ENCODE measurements at places on chromosomes 4 and X. TPM values are rescaled to one million over a fixed set of nuclear protein-coding genes. Genes with fewer than 3 reads are reported as not detected.

DNA sequence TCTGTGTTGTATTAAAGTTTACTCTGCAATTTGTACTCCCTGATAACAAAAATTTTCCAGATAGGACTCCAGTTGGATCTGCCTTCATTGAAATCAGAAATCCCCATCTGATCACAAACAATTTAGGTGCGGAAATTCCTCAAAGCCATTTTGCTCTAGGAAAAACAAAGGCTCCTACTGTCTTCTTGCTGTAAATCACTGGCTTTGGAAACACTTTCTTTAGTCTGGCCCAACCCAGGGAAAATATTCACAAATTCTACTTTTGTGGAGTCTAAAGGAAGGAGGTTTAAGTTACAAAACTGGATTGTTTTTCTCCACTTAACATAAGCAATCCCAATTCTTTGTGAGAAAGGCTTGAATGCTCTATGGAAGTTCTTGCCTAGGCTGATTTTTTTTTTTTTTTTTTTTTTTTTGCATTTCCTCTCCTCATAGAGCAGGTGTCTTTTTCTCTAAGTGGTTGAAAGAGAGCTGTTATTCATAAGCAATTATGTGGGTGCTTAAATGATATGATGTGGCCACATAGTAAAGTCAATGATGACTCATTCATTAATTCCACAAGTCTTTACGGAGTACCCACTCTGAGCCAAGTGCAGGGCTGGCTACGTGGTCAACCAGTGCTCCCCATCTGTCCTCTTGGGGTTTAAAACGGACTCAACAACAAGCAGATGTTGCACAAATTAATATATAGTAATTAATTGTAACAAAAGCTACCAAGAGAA is 261.4 kb downstream of the LDB2 start:
- DNase-seq: no peak

DNA sequence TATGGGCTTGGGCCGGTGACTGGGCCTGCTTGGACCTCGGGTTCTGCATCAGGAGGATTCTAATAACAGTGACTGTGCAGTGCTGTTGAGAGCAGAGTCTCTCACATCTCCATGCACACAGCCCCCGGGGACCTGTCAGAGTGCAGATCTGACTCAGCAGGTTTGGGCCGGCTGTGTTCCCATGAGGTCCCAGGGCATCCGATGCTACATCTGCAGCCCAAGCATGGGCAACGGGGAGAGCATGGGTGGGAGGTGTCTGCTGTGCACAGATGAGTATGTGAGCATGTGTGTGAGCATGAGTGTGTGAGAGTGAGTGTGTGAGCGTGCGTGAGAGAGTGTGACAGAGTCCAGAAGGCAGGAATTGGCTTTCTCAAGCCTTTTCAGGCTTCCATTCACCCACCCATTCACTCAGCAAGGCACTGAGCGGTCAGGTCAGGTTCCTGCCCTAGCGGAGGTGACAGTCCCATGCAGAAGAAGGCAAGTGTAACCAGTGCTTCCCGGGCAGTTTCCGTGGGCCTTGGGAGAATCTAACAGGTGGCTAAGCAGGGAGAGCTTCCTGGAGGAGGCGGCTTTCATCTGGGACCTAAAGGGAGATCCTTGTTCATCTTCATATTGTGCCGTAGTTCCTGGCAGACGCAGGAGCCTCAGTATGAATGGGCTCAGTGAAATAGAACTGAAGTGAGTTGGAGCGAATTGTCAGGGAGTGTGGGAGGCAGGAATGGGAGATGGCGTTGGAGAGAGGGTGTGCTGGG is 62.6 kb downstream of the SORCS2 start:
- DNase-seq: no peak

DNA sequence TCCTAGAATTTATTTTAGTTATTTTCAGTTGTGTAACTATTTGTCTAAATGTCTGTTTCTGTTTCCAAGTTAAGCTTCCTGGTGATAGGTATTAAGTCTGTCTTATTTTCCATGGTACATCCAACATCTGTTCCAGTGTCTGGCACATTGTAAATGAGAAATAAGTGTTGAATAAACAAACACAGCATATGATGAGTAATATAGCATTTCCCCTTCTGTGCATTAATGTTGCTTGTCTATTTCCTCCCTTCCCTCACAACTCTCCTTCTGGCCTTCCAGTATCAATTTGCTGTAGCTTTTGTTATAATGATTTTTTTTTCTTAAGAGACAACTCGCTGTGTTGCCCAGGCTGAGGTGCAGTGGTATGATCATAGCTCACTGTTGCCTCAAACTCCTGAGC is 36.1 kb downstream of the COPS4 start:
- DNase-seq: no peak

- DNase-seq: no peak
These were observed 27.4 kb upstream of the SOD3 start for GRCh38 chr4:24768006-24768405.

- no peak for DNase-seq
These were observed 248.5 kb downstream of the TENM3 start for GRCh38 chr4:182491719-182492118.

DNA sequence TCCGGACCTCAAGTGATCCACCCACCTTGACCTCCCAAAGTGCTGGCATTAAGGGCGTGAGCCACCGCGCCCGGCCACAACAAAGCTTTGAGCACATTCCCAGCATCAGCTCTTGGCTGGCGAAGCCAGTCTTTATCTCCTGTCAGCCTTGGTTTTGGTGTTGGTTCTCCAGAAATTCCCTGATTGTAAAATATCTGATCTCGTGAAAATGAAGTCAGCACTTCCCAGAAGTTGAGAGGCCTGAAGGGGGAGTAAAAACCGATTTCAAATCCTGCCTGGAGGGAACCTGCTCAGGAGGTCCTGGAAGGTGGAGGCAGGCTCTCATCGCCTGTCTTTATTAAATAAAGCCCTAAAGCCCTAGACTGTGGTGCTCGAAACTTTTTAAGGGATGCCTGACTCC is 33.6 kb downstream of the PTTG2 start:
- DNase-seq: no peak

- no peak for DNase-seq
These were observed 2.1 kb upstream of the CYSLTR1 start for GRCh38 chrX:78329486-78329885.

DNA sequence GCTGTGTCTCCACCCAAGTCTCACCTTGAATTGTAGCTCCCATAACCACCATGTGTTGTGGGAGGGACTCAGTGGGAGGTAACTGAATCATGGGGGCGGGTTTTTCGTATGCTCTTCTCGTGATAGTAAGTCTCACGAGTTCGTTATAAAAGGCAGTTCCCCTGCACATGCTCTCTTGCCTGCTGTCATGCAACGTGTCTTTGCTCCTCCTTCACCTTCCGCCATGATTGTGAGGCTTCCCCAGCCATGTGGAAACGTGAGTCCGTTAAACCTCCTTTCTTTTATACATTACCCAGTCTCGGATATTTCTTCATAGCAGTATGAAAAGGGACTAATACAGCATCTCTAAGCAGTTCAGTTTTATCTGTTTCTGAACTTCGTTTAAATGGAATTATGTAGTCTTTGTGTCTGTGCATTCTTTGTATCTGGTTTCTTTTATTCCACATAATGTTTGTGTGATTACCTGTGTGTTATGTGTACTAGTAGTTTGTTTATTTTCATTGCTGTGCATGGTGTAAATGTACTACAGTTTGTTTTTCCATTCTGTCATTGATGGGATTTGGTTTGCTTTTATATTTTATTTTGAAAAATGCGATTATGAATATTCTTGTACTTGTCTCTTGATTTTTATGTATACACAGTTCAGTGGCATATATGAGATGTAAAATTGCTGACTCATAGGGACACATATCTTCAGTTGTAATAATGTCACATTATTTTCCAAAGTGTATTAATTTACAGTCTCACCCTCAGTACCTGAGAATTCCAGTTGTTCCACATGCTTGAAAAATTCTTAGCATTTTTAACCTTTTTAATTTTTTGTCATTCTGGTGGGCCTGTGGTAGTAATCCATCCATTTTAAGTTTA is 304.9 kb downstream of the GBA3 start:
- no peak for DNase-seq

The KLF8 gene
- total RNA-seq: 25.3 TPM

DNA sequence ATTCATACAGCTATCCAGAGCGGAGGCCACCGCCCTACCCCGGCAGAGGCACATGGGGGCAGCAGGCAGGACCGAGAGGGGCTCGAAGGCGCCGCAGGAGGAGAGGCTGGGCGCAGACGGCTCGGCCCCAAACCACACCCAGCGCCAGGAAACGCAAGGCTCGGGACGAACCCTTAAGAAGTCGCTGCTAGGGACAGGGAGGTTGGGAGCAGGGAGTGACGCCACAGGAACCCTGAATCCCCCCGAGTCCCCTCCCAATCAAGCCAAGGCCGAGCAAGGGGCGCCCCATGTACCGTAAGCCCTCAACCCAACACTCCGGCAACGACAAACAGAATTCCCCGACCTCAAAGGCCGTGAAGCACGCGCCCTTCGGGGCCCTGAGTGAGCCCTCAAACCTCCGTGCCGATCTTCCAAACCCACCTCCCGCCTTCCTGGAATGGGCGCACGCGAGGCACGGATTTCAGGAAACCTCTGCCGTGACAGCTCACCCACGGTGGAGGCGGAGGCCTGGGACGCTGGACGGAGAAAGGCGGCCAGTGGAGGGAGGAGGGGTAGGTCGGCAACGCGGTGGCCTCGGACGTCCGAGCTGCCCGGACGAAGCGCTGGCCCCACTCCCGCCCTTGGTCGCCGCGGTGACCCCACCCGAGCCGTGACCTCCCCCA is 1.8 kb downstream of the ZFYVE28 start:
- DNase-seq: no peak

DNA sequence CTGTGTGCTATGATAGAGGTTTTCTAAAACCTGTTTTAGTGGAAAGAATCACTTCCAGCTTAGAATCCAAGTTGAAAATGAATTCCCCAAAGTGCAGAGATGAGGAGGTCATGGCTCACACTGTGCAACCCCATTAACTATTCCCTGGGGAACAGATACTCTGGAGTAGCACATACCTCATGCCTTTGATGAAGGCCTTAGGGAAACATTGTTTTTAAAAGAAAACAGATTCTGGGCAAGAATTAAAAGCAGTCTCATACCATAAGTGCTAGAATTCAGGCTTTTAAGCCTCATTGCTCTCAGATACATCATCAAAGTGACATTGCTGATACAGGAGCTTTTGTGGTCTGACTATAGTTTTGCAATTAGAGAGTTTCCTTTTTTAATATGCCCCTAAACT is 115.1 kb downstream of the NDST4 start:
- DNase-seq: no peak

The CXCL5 gene
- total RNA-seq: 0.63 TPM

The CLDN22 gene
- not detected for total RNA-seq

DNA sequence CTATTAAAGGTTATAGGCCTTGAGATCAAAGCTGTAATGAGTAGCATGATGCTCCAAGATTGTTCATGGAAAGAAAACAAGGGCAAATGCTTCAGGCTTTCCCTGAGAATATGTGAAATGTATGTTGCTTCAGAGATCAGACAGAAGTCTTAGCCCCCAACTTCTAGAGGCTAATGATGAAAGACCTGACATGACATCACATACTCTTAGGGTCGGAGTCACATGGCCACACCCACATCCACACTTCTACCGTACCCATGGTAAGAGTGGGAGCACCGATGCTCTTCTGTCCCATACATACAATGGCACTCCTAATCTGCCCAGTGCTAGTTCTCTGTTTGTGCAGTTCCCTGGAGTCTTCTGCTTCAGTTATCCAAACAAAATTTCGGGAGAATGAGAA is 111.9 kb upstream of the ACSL4 start:
- no peak for DNase-seq

DNA sequence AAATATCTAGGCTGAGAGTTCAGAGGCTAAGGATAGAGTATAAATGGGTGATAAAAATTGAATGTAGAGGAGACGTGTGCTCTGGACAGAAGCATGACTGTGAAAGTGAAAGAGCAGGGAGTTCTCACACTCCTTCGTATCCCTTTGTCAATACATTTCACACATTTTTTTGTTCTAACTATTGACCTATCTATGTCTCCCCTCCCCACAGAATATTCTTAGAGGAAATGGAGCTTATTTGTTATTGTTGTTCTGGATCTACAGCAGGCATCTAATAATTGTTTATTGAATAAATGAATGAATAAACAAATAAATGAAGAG is 57.6 kb downstream of the ENPEP start:
- no peak for DNase-seq

The LAGE3 gene
- 10.0 TPM for total RNA-seq

DNA sequence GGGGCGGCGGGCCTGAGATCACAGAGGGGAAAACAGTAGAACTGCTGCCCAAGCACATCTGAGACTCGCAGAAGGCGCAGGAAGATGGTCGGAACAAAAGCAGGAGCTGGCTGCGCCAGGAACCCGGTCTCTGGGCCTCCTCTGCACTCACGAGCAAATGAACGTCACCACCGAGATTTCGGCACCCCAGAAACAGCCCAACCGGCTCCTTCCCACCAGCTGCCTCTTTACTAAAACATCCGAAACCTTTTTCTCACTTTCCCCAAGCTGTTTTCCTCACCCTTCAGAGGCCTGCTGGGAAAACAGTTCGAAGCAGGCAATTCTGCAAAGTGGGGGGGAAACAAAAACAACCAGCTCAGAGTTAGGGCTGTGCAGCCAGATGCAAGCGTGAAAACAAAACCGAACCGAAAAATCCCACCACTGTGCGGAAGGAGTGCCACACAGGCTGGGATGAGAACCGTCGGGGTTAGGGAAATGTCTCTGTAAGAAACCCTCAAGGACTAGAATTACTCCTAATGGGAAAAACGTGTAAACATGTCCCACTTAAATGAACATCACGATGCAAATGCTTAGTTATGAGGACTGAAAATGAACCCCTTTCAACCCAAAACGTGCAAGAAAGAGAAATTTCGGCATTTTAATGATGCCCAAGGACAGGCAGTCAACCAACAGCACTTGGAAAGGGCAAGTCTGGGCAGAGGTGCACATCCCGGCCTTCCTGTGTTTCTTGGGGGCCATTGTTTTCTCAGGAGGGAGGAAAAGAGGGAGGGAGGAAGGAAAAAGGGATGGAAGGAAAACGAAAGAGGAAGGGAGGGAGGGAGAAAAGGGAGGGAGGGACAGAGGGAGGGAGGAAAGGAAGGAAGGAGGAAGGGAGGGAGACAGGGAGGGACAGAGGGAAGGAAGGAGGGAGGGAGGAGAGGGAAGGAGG is 15.8 kb downstream of the DHRSX start:
- peak; percentile 29 for DNase-seq

- DNase-seq: no peak
These were observed 66.9 kb upstream of the NEIL3 start for GRCh38 chr4:177242651-177243286.

DNA sequence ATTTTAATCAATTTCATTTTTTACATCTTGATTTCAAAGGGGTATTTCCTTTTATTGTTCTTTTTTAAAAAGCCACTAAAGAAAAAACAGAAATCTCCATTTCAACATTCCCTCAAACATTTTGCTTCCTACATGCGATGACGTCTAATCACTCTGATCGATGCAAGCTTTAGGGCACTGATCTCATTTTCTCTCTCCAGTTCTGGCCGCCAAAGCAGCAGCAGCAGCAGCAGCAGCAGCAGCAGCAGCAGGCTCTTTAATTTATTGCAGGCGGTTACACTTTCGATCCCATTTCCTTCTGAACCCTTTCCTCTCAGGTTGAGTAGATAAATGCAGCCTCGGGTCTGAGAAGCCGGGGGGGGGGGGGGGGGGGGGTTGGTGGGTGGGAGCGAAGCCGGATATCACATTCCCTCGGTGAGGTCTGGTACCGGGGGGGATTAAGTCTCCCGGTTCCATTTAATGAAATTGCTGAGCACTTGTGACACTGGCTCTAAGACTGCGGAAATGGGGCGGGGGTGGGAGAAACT is 3.4 kb upstream of the PCDH7 start:
- no peak for DNase-seq

The LETM1 gene
- 46.4 TPM for total RNA-seq

The GDPD2 gene
- total RNA-seq: 7.0 TPM

Measured in kidney (tissue), 22 donors.